Effector memory CD8-positive, alpha-beta T cell (primary cell): ENCODE measurements at places on chromosomes 12 and 14.
A peak's percentile ranks its signal among the peaks of the same experiment; 100 is the strongest.

DNA sequence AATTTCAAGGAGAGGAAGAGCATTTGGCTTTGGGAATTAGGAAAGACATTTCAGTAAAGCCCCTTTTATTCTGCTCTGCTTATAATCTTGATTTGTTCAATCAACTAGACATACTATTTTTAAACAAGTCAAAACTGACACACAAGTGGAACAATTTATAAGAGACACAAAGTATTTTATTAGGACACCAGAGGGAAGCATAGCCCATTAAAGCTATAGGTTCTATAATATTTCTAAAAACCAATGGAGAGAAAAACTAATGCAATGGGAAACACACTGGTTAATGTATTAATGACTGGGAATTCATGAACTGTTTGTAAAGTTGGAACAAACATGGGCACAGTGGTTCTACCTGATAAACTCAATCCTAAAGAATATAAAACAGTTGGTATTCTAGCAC lies 15.3 kb upstream of the CERS5 start:
- DNase-seq, result no peak

DNA sequence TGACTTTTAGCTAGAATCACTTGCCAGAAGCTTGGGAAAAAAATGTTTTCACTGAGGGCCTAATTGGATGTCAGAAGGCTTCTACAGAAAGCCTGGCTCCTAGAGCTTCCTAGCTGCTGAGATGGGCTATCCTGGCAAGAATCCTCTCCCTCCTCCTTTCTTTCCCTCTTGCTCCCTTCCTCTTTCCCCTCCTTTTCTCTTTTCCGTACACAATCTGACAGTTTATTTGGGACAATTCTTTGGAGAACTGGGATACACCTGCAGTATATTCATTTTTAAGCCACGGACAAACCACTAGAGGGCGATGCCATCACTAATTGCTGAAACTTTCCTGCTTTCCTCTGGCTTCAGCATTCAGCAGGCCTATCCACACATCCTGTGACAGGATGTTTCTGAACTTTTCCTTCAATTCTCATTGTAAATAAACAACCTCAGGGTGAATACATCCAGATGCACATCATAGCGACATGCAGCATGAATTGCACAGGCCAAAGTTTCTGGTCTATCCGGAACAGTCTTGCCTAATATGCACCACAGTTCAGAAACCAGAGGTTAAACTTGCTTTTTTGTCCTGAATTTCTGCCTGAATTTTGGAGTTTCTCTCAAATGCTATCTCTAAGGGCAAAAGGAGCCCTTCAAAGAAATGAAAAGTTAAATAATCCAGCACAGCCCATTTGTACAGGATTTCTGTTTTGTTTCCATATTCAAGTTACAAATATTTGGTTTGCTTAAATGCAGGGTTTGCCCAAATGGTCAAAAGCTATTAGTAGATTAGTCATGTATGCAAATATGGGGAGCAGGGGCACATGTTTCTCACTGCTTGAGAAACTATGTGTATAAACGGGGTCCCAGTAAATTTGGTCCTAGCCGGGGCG lies 142.8 kb downstream of the PAWR start:
- no peak for DNase-seq

- no peak for DNase-seq
Observed at GRCh38 chr14:101948666-101949216, 15.6 kb upstream of the DYNC1H1 start.

- DNase-seq, result no peak
Observed at GRCh38 chr12:131494741-131495524, 216.0 kb upstream of the SFSWAP start.

- DNase-seq, result no peak
Observed at GRCh38 chr12:32033406-32033805, 73.2 kb upstream of the BICD1 start.

- no peak for DNase-seq
Observed at GRCh38 chr14:69090187-69090789, 62.6 kb downstream of the DCAF5 start.

DNA sequence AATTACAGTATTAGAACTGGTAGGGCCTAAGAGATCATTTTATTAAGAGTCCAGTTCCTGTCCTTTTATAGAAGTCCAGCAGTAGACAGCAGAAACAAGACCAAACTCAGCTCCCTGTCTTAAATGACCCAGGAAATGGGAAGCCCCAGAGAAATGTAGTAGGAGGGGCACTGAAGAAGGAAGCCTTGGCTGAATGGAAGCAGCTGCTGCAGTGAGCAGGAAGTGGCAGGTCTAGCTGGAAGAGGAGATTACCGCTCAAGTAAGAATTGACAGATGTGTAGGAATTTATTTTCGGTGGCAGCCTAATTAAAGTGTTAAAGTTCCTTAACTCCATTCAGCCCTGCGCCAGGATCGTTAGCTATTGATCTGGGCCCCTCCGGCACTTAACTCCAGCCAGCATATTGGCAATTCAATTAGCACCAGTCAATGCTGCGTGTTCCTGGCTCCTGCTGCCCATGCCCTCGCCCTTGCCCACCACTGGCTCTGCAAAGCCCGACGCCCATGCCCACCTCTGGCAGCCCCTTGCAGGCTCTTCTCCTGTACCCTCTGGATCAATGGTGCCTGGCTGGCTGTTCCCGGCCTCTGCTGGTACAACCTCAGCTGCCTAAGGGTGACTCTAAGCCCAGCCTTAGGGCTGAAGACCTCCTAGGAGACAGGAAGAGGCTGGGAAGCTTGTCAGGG lies 21.1 kb downstream of the ZFHX2 start:
- no peak for DNase-seq

GRCh38 chr14:35114036-35114435 lies 7.8 kb downstream of the PPP2R3C start:
- no peak for DNase-seq

- DNase-seq, result peak; percentile 83
Observed at GRCh38 chr12:57229634-57230380, at the start of gene SHMT2. Gene SHMT2 (plus strand): TSS chr12:57229711. CDS start chr12:57229779, 68 bp downstream.

GRCh38 chr12:121064116-121064515 lies 25.1 kb upstream of the OASL start:
- DNase-seq, result no peak

GRCh38 chr14:68703093-68703492 lies 89.8 kb downstream of the ZFP36L1 start:
- no peak for DNase-seq

DNA sequence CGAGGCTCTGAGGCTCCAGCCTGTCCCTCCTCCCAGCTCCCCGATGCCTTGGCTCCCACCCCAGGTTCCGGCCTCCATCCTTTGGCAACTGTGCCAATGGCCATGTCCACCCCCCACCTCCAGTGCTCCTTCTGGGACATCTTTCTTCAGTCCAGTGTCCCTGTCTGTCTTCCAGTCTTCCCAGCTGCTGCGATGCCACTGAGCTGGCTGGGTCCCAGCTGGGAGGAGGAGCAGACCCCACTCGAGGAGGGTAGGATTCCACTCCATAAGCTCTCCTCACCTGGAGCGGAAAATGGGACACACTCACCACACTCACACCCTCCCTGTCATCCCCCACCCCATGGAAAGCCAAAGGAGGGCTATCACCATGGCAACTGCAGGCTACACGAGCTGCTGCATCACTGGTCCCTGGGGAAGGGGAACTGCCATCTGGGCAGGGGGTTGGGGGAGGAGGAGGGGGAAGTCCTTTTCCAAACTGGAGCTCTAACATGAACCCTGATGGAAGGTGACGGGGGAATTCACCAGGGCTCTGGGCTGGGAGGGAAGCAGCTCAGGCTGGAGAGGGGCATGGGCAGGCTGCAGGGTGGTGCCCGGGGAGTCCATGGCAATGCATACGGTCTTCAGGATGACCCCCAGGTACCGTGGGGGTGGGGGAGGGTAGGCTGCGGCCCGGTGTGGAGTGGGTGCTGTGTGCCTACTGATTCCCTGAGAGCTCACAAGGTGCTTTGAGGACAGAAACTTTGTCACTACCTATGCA lies 94.3 kb downstream of the LRRC74A start:
- DNase-seq, result no peak
